ENCODE measurements at places on chromosomes 2 and 18.

DNA sequence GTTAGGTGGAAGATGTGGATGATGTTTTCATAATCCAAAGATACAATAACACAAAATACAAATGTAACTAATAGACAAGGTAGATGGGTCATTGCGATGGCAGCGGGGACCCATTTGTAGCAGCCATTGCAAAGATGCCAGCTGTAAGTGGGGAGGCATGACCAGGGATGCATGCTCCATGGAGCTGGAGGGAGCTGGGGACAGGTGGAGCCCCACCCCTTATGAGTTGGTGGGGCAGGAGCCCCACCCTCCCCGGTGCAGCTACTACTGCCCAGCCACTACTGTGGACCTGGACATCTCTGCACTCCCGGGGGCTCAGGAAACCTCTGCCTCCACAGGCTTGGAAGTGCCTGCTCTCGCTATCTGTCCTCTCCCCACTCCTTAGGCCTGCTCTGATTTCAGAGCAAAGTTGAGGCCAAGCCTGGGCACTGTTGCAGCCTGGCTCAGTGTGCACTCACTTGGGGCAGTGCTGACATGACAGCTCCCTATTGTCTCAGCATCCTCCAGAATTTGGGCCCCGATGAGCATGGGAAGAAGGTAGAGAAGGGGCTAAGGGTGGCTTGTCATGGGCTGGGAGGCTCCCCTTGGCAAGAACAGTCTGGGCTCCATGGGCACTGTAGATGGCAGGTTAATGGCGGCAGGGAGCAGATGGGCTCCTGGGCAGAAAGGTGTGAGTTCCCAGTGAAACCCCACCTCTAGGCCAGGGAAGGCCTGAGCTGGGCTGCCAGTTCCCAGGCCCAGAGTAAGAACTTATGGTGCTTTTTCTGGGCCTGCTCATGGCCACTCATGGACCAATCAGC is 81.1 kb downstream of the ZNF804A start:
- no peak for DNase-seq

- DNase-seq, result no peak
Observed at GRCh38 chr2:65661980-65662653, 229.7 kb upstream of the SPRED2 start.

DNA sequence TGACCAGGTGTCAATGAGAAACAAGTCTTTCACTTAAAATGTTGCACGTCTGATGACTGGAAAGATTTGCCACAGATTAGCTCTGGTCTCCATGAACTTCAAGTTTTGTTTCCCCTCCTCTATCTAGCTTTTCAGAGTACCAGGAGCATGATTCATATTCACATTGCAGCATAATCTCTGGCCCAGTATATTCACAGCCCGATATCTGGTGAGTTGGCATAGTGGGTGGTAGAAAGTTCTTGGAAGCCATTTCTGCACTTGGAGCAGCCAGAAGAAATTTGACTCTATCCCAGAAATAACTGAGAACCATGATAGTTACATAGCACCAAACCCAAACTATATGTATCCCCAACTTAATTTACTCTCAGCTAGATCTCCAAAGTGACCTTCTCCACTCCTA is 503.9 kb downstream of the PID1 start:
- DNase-seq, result no peak

GRCh38 chr18:31247574-31248199 is 70.3 kb upstream of the DSG1 start:
- no peak for DNase-seq

- no peak for DNase-seq
Observed at GRCh38 chr2:25029183-25029554, 12.7 kb upstream of the EFR3B start.

DNA sequence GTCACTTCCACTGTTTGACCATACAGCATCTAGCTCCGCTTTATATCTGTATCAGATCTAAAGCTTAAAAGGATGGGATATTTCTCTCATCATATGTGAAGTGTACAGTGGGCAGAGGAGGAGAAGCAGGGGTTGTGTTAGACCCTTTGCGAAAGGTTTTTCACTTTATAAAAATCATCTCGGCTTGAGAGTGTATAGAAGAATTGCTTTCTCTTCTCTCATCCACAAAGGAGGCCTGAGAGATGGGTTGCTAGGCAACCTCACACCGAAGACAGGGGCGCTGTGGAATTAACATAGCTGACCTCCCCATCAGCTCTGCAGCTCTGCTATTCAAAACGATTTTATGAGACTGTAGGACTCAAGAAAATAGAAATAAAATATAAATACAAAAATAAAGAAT is 70.2 kb upstream of the GALNT3 start:
- DNase-seq, result no peak

DNA sequence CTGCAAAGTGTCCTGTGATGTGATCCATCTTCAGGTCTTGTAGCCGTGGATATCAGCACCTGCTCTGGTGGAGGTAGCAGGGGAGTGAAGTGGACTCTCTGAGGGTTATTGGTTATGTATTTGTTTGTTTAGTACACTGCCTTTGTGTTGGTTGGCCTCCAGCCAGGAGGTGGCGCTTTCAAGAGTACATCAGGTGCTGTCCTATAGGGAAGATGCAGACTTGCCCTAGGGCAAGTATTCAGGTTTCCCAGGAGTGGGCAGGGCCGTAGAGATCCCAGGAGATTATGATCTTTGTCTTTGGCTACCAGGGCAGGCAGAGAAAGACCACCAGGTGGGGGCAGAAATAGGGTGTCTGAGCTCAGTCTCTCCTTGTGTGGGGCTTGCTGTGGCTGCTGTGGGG is 411.8 kb downstream of the SOX11 start:
- DNase-seq, result no peak

- DNase-seq, result no peak
Observed at GRCh38 chr2:100859902-100860301, 40.0 kb downstream of the NPAS2 start.

DNA sequence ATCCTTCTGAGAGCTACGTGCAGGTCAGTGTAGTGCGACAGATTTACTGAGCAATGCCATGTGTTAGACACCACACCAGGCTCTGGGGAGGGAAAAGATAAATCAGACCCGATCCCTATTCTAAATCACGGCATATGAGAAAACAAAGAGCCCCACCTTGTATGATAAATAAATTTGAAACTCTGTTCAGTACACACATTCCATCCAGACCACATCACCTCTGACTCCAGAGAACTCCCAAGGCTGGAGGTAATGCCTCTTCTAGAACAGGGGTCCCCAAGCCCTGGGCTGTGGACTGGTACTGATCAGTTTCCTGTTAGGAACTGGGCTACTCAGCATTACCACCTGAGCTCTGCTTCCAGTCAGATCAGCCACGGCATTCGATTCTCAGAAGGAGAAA is 77.3 kb downstream of the QPCT start:
- no peak for DNase-seq

GRCh38 chr2:175010848-175011254 is 5.7 kb upstream of the CHN1 start:
- no peak for DNase-seq
